ENCODE measurements at places on chromosomes 2 and 18. TPM values are rescaled to one million over a fixed set of nuclear protein-coding genes. Genes with fewer than 3 reads are reported as not detected.

DNA sequence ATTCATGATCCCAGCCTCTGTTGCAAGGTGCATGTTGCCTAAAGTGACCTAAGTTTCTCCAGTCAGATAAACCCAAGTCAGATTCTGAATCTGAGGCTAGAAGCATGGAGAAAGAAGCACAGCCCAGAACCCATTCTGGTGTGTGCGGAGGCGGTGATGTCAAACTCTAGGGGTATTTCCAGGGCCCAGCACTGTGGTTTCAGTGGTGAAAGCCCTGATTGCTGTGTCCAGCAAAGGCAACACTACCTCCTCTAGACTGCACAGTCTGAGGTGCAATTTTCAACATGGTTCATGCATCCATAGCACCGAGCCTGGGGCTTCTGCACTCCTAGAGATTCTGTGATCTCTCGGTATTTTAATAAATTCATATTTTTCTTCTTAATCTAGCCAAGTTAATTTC, 264.8 kb upstream of the KLHL29 start:
- DNase-seq: no peak

GRCh38 chr2:19137433-19137832, 221.0 kb downstream of the OSR1 start:
- DNase-seq: no peak

GRCh38 chr2:60052601-60053000, 500.9 kb downstream of the BCL11A start:
- no peak for DNase-seq

Gene CPLX4
- polyA plus RNA-seq: not detected

GRCh38 chr2:173690349-173690748, 274.8 kb downstream of the SP3 start:
- DNase-seq: no peak
